ENCODE measurements at places on chromosomes 1 and 21.
A peak's percentile ranks its signal among the peaks of the same experiment; 100 is the strongest.

- DNase-seq = no peak
These were observed 67.7 kb downstream of the PLD5 start for GRCh38 chr1:242456726-242457269.

- DNase-seq = no peak
These were observed 166.9 kb downstream of the IER5 start for GRCh38 chr1:181255270-181255929.

DNA sequence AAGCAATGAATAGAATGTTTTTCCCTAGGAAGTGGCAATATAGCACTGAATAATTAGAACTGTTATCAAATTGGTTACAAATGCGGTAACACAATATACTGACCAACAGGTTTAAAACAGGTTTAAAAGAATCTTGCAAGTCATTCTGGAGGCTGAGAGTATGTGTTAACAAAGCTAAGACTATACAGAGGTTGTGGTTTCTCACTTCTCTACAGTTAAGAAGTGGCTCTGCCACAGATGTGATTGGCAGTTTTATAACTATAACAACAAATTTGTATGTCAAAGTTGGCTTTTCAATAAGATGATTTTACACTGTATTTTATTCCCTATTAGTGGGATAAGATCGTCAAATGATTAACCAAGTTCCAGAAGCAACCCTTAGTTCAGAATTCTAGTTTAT is 7.1 kb downstream of the ANGEL2 start:
- no peak for DNase-seq

DNA sequence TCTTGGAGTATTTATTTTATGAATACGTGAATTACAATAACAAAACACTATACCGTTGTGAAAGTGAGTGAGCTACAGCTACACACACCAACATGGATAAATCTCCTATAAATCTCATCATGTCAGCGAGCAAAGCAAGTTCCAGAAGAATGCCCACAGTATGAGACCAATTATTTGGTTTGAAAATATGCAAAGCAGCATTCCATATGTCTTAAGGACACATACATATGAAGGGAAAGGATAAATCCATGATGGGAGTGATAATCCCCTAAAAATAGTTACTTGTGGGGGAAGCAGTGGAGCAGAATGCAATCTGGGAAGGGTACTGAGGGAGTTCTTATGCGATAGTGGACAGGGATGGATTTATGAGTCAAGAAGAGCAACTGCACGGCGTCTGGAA is 261.3 kb downstream of the DISC1 start:
- no peak for DNase-seq

- no peak for DNase-seq
These were observed 25.6 kb downstream of the TOMM20 start for GRCh38 chr1:235102993-235103411.

- DNase-seq = no peak
These were observed 11.6 kb downstream of the UMODL1 start for GRCh38 chr21:42082501-42083360.

DNA sequence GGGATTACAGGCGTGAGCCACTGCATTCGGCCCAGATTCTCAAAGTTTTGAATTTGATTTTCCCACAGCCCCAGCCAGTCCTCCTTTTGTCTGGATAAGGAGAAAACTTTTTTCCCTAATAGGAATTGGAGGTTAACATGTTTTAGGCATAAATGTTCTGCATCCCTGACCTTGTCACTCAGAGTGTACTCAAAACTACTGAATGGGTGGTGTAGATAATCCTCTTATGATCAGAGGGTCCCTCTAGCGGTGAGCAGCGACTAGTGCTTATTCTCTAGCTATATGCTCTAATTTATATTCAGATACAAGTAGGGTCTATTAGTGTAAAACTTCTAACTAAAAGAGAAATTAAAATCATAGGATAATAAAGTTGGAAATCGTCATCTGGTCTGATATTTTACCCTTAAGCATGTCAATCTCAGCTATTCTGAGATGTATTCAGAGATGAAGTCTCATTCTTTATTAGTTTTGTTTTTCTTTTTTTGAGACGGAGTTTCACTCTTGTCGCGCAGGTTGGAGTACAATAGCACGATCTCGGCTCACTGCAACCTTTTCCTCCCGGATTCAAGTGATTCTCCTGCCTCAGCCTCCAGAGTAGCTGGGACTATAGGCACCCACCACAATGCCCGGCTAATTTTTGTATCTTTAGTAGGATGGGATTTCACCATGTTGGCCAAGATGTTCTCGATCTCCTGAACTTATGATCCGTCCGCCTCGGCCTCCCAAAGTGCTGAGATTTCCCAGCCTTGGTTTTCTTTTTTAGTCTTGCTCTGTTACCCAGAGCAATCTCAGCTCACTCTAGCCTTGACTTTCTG is 2.7 kb upstream of the PSMD4 start:
- DNase-seq = peak; percentile 0

- no peak for DNase-seq
These were observed 403 bp upstream of the EPHX4 start for GRCh38 chr1:92029241-92029922.

- no peak for DNase-seq
These were observed 79.6 kb upstream of the CTTNBP2NL start for GRCh38 chr1:112316254-112316913.

- no peak for DNase-seq
These were observed at the start of gene WNT9A for GRCh38 chr1:227947676-227948492. Gene WNT9A (minus strand): TSS chr1:227947932. CDS start chr1:227947887, 45 bp downstream.

DNA sequence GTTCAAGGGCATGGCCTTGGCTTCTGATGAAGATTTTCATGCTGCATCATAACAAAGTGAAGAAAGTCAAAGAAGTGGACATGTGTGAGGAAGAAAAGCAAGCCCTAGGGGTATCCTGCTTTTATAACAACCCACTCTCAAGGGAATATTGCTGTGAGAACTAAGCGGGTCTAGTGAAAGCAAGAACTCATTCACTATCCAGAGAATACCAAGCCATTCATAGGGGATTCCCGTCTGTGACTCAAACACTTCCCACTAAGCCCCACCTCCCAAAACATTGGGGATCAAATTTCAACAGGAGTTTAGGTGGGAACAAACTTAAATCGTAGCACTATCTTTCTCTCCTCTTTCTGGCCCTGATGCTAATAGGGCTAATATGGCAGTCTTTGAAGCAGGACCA is 98.5 kb upstream of the CTTNBP2NL start:
- DNase-seq = no peak

- DNase-seq = no peak
These were observed at the start of gene EFNA3 for GRCh38 chr1:155078469-155079209. Gene EFNA3 (plus strand): TSS chr1:155078837. CDS start chr1:155078942, 105 bp downstream.

- no peak for DNase-seq
These were observed 126.6 kb upstream of the BEND5 start for GRCh38 chr1:48903291-48903690.

- DNase-seq = no peak
These were observed 277.5 kb downstream of the PDE4B start for GRCh38 chr1:66069976-66070876.

- no peak for DNase-seq
These were observed 51.7 kb upstream of the TARBP1 start for GRCh38 chr1:234530672-234531071.

- DNase-seq = no peak
These were observed 124.5 kb downstream of the CACHD1 start for GRCh38 chr1:64594446-64594845.

GRCh38 chr1:211641044-211641800 is 34.2 kb downstream of the NEK2 start:
- no peak for DNase-seq

DNA sequence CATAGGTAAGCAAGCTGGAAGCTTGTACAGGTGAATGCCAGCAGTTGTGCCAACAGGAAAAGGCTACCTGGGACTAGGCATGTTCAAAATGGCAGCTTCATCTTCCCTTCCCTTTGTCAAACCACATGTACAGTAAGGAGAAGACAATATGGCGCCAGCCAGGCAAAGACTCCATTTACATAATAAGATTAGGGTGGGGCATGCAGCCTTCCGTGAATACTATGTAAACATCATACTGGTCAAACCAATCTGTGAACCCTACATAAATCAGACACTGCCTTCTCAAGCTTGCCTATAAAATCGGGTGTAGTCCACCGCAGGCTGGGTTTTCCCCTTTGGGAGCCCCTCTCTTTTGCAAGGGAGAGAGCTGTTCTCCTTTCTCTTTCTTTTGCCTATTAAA is 24.6 kb downstream of the ATF3 start:
- DNase-seq = no peak

- no peak for DNase-seq
These were observed 15.0 kb upstream of the SLC6A17 start for GRCh38 chr1:110135246-110135645.

GRCh38 chr1:57518496-57518895 is 94.6 kb upstream of the DAB1 start:
- no peak for DNase-seq

DNA sequence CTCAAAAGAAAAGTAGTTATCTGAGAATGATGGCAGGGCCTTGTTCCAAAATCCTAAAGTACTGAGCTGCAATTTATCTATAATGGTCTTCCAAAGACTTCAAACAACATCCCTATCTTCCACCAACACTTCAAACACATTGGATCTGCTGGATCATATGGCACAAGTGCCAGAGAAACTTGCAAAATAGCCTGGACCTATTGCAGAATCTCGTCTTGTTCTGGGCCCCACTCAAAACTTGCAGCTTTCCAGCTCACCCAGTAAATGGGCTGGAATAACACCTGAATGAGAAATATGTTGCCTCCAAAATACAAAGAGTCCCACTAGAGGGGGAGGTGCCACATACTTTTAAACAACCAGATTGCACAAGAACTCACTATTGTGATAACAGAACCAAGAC is 44.0 kb upstream of the PKN2 start:
- DNase-seq = no peak

- DNase-seq = no peak
These were observed 8.2 kb downstream of the UMODL1 start for GRCh38 chr21:42079008-42079938.

GRCh38 chr1:98478121-98478520 is 183.4 kb upstream of the SNX7 start:
- DNase-seq = no peak

DNA sequence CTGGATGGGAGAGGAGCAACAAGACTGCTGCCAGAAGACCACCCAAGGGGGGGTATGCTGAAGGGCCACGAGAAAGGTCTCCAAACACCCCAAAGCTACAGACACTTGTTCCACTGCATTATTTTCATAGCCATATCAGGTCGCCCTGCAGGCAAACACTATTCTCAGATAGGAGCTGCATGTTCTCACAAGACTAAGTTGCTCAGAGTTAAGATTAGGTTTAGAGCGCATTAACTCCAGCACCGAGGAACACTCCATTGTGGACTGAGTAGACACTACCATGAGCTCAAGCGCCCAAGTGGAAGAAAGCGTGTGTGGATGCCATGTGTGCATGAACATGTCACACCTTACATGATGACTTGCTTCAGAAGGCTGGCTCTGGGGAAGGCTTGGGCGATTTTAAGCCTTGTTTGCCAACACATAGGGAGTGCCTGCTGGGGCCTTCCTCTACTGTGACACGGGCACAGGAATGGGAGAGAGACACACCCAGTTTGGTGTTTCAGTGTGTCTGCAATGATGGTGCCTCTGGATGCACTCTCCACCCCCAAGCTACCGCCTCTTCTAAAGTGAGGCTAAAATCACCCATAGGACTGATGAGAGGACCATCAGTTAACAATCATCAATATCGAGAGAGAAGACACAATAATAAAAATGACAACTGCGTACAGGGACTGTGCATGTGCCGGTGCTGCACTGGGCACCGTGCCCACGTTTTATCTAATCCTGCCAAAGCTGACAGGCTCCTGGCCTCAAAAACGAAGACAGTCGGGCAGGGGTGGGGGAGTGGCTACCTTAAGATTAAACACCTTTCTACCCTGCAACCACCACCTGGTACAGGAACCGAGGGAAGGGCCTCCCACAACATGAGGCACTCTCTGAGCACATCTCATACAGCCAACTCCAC is 34.9 kb downstream of the SSBP3 start:
- DNase-seq = no peak

GRCh38 chr1:224722838-224723237 is 106.7 kb downstream of the CNIH3 start:
- DNase-seq = no peak

DNA sequence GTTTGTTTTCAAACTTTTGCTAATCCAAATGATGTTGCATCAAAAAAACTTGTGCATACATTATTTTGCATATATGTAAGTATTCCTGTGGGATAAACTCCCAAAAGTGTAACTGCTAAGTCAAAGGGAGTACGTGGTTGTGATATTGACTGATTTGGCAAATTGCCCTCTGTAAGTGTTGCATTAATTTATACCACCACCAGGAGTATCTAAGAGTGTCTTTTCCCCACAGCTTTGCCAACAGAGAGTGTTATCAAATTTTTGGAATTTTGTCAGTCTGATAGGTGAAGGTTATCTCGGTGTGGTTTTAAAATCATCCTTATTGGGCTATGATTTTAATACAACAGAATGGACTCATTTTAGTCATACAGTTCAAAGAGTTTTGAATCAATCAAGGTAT is 30.1 kb upstream of the PARP1 start:
- DNase-seq = no peak

GRCh38 chr1:98058676-98059075 is 137.8 kb upstream of the DPYD start:
- DNase-seq = no peak

DNA sequence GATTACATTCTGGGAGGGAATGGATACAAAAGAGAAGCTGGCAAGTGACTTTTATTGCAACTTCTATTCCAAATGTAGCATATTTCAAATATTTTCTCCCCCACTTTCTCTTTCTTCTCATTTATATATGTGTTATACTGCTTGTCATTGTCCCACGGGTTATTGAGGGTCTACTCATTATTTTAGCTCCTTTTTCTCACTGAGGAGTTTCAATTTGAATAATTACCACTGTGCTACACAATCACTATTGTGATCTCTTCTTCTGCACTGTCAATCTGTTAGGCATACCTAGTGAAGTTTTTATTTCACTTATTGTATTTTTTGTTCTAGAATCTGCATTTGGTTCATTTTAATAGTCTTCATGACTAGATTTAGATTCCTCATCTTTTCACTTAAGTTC is 339.7 kb downstream of the PTPRC start:
- DNase-seq = no peak

DNA sequence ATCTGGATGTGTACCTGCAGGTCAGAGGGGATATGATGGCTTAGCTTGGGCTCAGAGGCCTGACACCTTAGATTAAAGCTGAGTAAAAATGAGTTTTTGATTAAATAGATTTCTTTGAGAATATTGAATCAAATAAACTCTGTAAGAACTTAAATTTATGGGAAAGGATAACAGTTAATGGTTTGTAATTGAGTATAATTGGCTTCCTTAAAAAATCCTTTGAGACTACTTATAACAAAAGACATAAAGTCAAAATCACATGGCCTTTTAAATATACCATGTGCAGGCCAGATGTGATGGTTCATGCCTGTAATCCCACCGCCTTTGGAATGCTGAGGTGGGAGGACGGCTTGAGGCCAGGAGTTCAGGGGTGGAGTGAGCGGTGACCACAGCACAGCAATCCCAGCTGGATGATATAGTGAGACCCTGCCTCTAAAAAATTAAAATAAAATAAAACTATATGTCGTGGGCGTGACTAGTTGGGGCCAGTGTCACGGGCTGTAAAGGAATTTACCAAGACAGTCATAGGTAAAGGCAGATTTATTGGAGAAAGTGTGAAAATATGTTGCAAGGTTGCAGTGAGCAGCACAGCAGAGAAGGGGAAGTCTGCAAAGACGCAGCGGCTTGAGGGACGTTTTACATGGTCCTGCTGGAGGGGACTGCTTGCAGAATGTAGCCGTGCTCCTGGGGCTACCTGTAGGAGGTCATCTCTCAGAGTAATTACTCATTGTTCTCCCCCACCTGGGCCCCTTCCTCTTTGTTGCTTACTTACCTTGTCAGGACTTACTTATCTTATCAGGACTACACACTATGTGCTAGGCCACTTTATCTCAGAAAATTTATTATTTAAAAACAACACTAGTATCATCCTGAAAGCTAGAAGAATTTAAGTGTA is 122.3 kb downstream of the ZMYM4 start:
- DNase-seq = no peak

Data from NCI-H1417 treated with DMSO at 0.1 percent for 48 hours (cell line).